Activated CD4-positive, alpha-beta T cell treated with anti-CD3 and anti-CD28 coated beads, Interleukin-2, amount 10 ng/mL, durations not matched to agents 7 days and 5 days (primary cell): ENCODE measurements at places on chromosomes 12 and 14.

DNA sequence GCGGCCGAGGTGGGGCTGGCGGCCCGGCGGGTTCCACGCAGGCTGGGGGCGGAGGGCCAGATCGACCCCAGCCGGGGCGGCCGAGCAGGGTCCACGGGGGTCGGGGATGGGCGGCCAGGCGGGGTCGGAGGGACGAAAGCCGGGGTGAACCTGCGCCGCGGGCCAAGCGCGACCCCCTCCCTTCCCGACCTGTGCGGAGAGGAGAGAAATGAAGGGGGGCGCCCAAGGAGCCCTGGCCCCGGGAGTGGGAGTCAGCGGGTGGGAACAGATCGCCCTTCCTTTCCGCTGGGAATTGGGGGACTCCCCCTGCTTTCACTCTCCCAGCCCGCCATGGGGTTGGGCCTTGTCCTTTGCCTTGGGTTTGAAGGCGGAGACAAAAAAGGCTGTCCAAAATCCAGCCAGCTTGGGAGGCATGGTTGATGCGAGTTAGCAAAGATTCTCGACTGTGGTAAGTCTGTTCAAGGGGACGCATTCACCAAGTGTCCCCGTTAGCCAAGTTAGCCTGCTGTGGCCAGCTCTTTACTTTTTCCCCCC is 559 bp upstream of the CKAP4 start:
- H3K4me1 ChIP-seq = peaks cover 17% of the 10 kb centered on the region
- peak overlapping the region; percentile 62 for H3K4me3 ChIP-seq
- peak overlapping the region; percentile 57 for H3K27ac ChIP-seq
- H3K36me3 ChIP-seq = no peaks in the 10 kb centered on the region
- H3K27me3 ChIP-seq = peaks cover 15% of the 10 kb centered on the region
- DNase-seq = peak; percentile 9

DNA sequence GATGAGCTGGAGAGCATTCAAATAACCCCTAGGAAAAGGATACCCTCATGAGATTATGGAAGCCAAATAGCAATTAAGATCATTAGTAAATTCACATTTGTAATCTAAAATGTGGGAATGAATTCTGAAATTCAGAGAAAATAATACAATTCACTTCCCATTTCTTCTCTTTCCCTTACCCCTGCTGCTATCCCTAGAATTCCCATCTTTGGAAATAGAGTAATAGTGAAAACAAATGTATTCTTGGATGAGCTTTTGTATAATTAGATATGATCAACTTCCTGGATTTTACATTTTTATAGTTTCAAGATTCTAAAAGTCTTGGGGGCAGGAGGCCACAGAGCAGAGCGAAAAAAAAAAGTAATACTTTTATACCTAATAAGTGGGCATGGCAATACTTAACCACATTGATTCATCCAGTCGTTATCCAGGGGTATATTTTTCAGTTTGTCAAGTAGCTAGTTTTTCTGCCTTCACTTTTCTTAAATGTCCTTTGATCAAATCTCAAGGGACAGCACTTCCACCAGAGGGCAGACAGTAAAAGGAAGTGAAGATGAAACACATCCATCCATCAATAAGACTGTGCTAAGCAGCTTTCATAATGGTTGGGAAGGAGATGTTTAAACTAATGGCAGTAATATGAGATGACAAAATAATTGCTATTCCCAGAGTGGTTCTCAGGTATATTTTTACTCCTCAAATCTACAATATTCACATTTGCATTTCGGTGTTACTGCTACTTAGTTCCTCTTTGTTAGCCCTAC is 401.3 kb downstream of the DIO2 start:
- no peaks in the 10 kb centered on the region for H3K36me3 ChIP-seq
- H3K4me3 ChIP-seq = no peak overlapping the region
- no peaks in the 10 kb centered on the region for H3K4me1 ChIP-seq
- no peak overlapping the region for H3K27ac ChIP-seq
- no peak for DNase-seq

- no peaks in the 10 kb centered on the region for H3K36me3 ChIP-seq
- H3K27ac ChIP-seq = no peak overlapping the region
- DNase-seq = no peak
- no peaks in the 10 kb centered on the region for H3K4me1 ChIP-seq
These were observed 31.8 kb upstream of the CMAS start for GRCh38 chr12:22014041-22014782.

DNA sequence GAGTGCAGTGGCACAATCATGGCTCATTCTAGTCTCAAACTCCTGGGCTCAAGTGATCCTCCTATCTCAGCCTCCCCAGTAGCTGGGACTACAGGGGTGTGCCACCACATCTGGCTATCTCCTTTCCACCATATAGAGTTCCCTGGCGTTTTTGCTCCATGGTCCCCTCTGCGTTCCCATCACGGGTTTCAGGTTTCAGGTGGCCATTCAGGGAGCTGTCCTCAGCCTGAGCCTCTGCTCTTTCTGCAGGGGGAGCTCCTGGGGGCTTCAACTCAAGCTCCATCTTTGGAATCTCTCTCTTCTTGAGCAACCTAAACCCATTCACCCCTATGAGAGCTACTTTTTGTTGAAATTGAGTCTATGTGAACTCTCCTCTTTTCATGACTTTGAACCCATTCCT is 11.6 kb downstream of the SMIM41 start:
- H3K4me3 ChIP-seq = no peak overlapping the region
- peaks cover 52% of the 10 kb centered on the region for H3K27me3 ChIP-seq
- no peaks in the 10 kb centered on the region for H3K36me3 ChIP-seq
- H3K27ac ChIP-seq = no peak overlapping the region
- H3K4me1 ChIP-seq = no peaks in the 10 kb centered on the region

- no peak overlapping the region for H3K4me3 ChIP-seq
- H3K36me3 ChIP-seq = no peaks in the 10 kb centered on the region
- no peak for DNase-seq
- H3K4me1 ChIP-seq = no peaks in the 10 kb centered on the region
- H3K27me3 ChIP-seq = no peaks in the 10 kb centered on the region
These were observed 42.3 kb downstream of the NPAS3 start for GRCh38 chr14:32980902-32981501.

- DNase-seq = no peak
- no peak overlapping the region for H3K4me3 ChIP-seq
- H3K27ac ChIP-seq = no peak overlapping the region
- peaks cover 12% of the 10 kb centered on the region for H3K27me3 ChIP-seq
- H3K4me1 ChIP-seq = peaks cover 3% of the 10 kb centered on the region
- no peaks in the 10 kb centered on the region for H3K36me3 ChIP-seq
These were observed 42.5 kb downstream of the GALNT9 start for GRCh38 chr12:132286912-132287311.

GRCh38 chr14:90408713-90409112 is 11.9 kb downstream of the CALM1 start:
- H3K27me3 ChIP-seq = no peaks in the 10 kb centered on the region
- no peak overlapping the region for H3K4me3 ChIP-seq
- H3K36me3 ChIP-seq = peaks cover 38% of the 10 kb centered on the region

DNA sequence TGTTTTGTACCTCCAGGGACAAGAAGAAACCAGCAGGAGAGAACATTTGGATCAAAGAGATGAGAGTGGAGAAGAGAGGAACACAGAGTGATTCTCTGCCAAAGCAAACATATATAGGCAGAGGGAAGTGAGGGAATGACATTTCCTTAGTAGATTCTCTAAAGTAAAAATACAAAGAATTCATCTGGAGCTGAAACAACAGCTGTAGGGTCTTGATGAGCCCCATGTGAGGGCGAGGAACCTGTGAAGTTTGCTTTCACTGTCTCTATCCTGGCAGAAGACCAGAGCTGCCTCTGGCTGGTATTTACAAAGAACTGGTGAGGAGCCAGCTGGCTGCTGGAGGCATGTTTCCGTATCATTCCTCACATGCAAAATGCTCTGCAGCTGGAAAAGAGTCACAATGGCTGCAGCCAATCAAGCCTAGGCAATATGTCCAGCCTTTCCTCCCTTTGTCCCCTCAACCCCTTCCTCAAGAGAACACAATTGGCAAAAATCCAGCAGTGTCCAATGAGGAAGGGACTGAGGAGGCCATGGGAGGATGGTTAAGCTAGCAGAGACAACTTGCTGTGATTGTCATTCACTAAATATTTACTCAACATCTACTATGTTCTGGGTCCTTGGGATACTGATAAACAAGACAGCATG is 122.5 kb downstream of the PHLDA1 start:
- H3K27me3 ChIP-seq = peaks cover 12% of the 10 kb centered on the region
- DNase-seq = no peak
- no peak overlapping the region for H3K4me3 ChIP-seq
- no peaks in the 10 kb centered on the region for H3K4me1 ChIP-seq
- H3K36me3 ChIP-seq = no peaks in the 10 kb centered on the region
- H3K27ac ChIP-seq = no peak overlapping the region

DNA sequence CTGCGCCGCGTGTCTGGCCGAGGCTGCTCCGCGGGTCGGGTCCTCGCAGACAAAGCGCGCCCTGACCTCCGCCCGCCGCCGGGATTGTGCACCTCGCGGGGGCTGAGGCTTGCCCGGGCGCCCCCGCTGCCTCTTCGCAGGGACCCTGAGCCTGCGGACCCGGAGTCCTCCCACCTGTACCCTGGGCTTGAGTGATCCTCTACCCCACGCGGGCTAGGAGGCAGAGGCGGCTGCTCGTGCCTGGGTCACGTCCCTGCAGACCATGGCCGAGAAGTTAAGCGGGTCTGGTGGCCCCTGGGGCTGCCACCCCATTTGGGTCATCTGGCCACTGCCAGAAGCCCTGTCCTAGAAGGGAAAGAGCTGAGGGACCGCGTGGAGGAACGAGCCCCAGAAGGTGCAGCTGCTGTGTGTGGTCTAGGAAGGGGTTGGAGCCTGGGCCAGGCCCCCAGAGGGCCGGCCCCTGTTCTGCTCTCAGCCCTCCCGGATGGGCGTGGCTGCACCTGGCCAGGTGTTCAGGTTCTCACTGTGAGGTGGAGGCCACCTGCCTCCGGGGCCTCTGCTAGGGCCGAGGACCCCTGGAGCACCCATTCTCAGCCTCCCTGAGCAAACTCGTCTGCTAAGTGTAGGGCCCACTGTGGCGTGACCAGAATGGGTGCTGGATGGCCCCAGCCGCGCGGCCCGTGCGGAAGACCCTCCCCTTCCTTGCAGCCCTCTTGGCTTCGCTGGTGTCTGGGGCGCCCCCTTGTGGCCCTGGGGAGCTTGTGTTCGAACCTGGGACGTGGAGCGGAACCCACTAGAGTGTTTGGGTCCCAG is 49.6 kb downstream of the LRCOL1 start:
- peaks cover 10% of the 10 kb centered on the region for H3K27me3 ChIP-seq
- no peak overlapping the region for H3K27ac ChIP-seq
- H3K36me3 ChIP-seq = no peaks in the 10 kb centered on the region
- DNase-seq = peak; percentile 79
- H3K4me1 ChIP-seq = peaks cover 19% of the 10 kb centered on the region
- H3K4me3 ChIP-seq = peak overlapping the region; percentile 66

- H3K27ac ChIP-seq = no peak overlapping the region
- no peaks in the 10 kb centered on the region for H3K27me3 ChIP-seq
- no peaks in the 10 kb centered on the region for H3K4me1 ChIP-seq
- DNase-seq = no peak
- H3K36me3 ChIP-seq = no peaks in the 10 kb centered on the region
These were observed 76.4 kb upstream of the TMEM132C start for GRCh38 chr12:128190614-128191013.

DNA sequence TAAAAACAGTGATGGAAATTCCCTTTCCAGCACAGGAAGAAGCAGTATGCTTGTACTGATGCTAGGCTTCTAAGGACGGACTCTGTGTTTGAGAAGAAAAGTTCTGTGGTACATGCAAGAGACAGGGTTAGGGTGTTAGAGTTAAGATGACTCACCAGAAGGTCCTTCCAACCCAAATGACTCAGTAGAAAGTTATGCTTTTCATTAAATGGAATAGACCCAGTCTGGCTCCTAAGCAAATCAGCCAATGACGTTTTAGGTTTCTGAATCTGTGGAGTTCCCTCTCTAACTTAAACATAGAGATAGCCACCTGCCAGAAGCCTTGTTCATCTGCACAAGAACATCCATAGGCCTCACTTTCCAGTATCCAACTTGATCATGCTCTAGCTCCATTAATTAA is 5.7 kb downstream of the PTHLH start:
- H3K27me3 ChIP-seq = peaks cover 76% of the 10 kb centered on the region
- DNase-seq = no peak
- peaks cover 19% of the 10 kb centered on the region for H3K4me1 ChIP-seq
- no peak overlapping the region for H3K4me3 ChIP-seq
- H3K27ac ChIP-seq = no peak overlapping the region
- H3K36me3 ChIP-seq = no peaks in the 10 kb centered on the region

DNA sequence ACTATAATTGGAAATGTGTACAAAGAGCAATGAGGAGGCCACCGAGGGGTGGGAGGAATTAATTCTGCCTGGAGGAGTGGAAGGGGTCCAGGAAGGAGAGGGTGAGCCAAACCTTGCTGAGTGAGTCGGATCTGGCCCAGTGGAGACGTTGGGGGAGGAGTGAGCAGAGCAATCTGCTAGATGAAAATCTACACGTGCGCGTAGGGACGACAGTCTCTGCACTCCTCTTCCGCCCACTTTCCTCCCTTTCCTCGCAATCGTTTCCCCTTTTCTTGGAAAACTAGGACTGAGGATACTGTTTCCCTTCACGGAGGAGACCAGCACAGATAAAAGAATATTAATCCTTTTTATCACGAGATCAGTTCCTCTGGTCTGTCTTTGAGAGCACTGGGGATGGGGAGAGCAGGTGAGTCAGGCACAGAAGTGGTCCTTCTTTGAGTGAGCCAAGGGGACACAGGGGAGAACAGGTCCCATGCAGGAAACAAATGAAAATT is 2.9 kb upstream of the NAB2 start:
- DNase-seq = peak; percentile 30
- peak overlapping the region; percentile 95 for H3K27ac ChIP-seq
- H3K27me3 ChIP-seq = no peaks in the 10 kb centered on the region
- H3K4me1 ChIP-seq = peaks cover 47% of the 10 kb centered on the region
- H3K4me3 ChIP-seq = peak overlapping the region; percentile 82

- H3K27me3 ChIP-seq = no peaks in the 10 kb centered on the region
- peaks cover 42% of the 10 kb centered on the region for H3K36me3 ChIP-seq
- peaks cover 24% of the 10 kb centered on the region for H3K4me1 ChIP-seq
- no peak overlapping the region for H3K4me3 ChIP-seq
These were observed 5.6 kb downstream of the RPAP3 start for GRCh38 chr12:47700263-47700662.

- no peaks in the 10 kb centered on the region for H3K27me3 ChIP-seq
- peaks cover 79% of the 10 kb centered on the region for H3K36me3 ChIP-seq
- H3K4me1 ChIP-seq = peaks cover 69% of the 10 kb centered on the region
- no peak for DNase-seq
These were observed 31.9 kb downstream of the USP15 start for GRCh38 chr12:62291864-62292760.

DNA sequence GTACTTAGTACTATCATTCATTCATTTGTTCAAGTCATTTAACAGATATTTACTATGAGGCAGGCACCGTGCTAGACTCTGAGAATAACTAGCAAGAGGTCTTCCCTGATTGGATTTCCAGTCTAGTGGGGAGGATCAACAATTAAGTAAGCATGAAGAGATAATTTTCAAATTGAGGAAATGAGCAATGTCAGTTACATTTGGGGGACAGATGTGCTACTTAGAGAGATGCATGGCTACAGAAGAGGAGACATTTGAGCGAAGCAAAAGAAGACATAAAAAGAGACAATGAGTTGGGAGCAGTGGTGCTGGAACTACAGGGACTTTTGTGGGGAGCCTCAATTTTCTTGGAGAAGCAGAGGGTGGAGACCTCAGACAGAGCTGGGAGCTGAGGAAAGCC is 7.7 kb downstream of the KCNA5 start:
- DNase-seq = no peak
- no peak overlapping the region for H3K4me3 ChIP-seq
- H3K4me1 ChIP-seq = peaks cover 14% of the 10 kb centered on the region
- no peaks in the 10 kb centered on the region for H3K36me3 ChIP-seq
- H3K27ac ChIP-seq = no peak overlapping the region
- peaks cover 25% of the 10 kb centered on the region for H3K27me3 ChIP-seq

- peaks cover 7% of the 10 kb centered on the region for H3K36me3 ChIP-seq
- no peak for DNase-seq
- H3K4me3 ChIP-seq = no peak overlapping the region
- peak overlapping the region; percentile 75 for H3K27ac ChIP-seq
- H3K4me1 ChIP-seq = peaks cover 47% of the 10 kb centered on the region
These were observed 64.7 kb downstream of the BTG1 start for GRCh38 chr12:92080911-92081285.
